ENCODE measurements at places on chromosomes 16 and 17.
A peak's percentile ranks its signal among the peaks of the same experiment; 100 is the strongest.

- no peak for DNase-seq
Measured at GRCh38 chr16:53168744-53169143, 114.0 kb downstream of the CHD9 start.

DNA sequence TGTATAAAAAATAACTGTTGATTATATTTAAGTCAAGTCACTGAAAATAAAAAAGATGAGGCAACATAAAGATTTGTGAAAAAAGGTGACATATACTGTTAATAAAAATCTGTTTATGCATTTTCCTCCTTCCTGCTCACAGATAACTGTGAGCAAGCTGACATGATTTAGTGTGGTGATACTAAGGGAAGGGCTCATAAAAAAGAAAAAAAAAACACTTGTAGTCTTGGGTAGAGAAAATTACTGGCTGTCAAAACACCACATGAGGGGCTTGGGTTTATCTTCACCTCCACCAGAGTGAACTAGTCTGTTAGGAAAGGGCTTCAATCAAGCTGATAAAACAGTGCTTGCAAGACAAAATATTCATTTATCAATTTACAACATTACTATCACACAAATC lies 247.6 kb downstream of the CNTNAP4 start:
- no peak for DNase-seq

GRCh38 chr16:49051576-49051975 lies 230.1 kb downstream of the CBLN1 start:
- DNase-seq: no peak

GRCh38 chr17:3962217-3962964 lies 1.8 kb downstream of the ATP2A3 start:
- no peak for DNase-seq

GRCh38 chr17:82230609-82231311 lies 1.9 kb downstream of the SLC16A3 start:
- DNase-seq: peak; percentile 74

- peak; percentile 4 for DNase-seq
Measured at GRCh38 chr17:50265690-50266315, 8.5 kb upstream of the TMEM92 start.

DNA sequence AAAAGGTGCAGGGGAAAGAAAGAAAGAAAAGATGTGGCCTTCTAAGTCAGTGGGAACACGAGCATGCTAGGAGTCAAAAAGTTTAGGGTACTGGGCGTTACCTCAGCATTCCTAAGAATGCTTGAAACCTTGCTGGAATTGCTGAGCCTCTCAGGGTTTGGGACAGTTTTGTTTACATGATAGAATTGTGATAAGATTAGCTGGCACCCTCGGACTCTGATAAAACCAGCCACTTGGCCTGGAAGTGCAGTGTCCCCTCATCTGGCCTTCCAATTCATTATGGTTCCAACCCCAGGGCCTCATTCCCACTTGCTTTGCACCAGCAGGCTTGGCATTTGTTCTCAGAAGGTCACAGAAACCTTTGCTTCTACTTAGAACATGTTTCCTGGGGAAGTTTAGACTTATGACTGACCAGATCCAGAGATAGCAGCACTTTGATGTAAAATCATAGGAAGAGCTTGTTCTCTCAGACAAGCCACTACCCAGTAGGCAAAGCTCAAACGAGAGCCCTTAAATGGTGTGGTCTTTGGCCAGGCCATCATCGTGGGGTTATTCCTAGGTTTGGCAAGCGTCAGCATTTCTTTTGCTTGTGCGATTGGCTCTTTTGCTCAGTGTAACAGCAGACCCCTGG lies 8.0 kb downstream of the SGF29 start:
- no peak for DNase-seq

DNA sequence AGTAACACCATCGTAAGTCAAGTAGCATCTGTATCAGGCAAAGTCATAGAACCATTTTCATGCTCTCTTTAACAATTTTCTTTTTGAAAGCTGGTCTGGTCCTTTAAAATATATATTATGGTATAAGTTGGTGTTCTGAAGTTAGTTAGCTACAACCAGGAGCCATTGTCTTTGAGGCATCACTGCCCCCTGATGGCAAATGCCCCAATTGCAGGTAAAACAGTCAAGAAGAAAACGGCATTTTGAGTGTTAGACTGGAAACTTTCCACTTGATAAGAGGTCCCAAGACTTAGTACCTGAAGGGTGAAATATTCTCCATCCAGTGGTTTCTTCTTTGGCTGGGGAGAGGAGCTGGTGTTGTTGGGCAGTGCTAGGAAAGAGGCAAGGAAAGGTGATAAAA lies 14.1 kb downstream of the TP53 start:
- DNase-seq: peak; percentile 34

DNA sequence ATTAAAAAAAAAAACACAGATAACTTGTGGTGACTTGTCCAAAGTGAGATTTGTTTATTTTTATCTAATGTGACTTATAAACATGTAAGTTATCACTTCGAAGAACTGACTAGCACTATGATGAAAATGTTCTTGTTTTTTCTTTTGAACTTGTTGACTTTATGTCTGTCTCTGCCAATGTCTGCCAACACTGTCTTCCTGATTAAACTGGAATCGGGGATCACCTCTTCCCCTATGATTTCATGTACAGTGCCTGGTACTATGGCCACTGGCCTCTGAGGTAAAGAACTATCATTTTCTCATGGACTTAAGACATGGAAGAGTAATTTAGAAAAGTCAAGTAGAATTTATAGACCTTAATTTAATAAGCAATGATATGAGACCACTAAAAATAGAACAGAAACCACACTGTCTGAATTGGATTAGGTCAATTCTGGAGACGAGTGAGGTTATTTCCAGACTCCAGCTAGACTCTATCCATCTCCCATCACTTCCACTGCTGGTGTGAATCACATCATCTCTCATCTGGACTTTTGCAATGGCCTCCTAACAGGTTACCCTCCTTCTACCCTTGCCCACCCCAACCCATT lies 8.9 kb downstream of the C17orf78 start:
- no peak for DNase-seq

GRCh38 chr17:76681222-76682137 lies 29.3 kb downstream of the MXRA7 start:
- peak; percentile 70 for DNase-seq

DNA sequence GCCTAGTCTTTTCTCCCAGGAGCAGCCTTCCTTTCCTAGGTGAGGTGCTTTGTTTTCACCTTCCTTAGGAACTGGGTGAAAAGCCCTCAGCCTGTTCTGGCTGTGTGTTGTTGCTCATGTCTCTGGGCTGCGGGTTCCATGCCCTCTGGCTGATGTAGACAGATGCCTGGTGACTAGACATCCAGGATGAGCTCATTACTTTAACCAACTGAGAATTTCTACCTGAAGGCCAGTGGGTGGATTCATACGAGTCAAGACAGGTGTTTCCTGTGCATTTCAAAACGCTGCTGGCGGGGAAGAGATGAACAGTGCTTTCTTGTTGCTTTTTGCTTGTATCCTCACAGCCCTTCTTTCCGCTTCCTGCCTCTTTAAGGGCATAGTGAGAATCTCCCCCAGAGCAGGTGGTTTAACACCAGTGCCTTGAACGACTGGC lies 22.3 kb downstream of the SAP30BP start:
- peak; percentile 55 for DNase-seq

- no peak for DNase-seq
Measured at GRCh38 chr17:64229815-64230728, 33.0 kb downstream of the TEX2 start.

DNA sequence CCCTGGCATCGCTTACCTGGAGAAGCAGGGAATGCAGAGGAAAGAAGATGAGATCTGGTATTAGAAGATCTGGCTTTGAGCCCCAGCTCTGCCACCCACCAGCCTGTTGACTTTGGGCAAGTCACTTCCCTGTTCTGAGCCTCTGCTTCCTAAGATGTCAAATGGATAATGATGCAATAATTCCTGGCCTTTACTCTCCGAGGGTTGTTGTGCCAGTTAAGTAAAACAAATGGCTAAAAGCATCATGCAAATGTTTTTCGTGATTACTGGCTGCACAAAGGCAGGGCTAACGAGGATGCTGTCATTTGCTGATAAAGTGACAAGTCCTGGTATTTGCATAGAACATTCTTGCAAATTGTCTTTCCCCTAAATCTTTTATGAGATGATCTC lies 1.3 kb upstream of the ZNF821 start:
- DNase-seq: no peak

DNA sequence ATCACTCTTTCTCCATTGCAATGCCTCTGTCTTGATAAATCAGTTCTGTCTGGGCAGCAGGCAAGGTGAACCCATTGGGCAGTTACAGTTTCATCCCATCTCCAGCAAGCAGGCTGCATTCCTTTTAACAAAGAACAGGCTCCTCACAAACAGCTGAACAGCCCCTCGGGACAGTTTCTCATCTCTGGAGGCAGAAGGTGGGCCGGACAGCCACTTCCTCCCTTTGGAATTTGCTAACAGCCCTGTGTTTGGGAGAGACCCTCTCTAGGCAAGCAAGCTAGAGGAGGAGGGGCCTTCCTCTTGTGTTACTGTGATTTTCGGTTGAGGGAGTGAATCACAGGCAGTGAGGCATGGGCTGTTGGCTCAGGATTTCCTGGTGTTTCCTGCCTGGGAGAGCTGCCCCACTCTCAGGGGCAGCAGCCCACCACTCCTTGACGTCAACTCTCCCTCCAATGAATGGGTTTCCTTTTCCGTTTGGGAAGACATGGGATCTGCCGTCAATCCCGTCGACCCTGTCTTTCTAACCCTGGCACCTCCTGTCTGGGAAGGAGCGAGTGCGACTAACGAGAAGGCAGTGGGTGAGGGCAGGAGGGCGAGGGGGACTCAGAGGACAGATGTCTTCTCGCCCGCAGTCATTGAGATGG lies 3.7 kb upstream of the PGS1 start:
- no peak for DNase-seq

DNA sequence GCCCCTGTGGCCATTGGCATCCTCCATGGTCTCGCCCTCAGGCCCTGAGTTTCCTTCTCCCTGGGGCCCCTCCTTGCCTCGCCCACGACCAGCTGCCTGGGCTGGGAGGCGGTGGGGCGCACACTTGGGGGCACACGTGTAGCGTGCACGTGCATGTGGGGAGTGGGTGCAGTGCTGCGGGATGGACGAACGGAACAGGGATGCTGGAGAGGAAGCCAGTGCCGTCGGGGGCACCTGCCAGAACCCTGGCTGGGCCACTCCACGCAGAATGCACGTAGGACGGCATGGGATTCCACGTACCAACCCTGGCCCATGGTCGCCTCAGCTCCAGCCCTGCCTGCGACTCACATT lies 80.4 kb downstream of the KLHDC4 start:
- no peak for DNase-seq

GRCh38 chr16:8863594-8864424 lies 5.0 kb downstream of the CARHSP1 start:
- no peak for DNase-seq

GRCh38 chr17:35627417-35627816 lies 40.3 kb downstream of the AP2B1 start:
- no peak for DNase-seq

- no peak for DNase-seq
Measured at GRCh38 chr17:34556384-34556783, 23.0 kb upstream of the TMEM132E start.

GRCh38 chr17:33494151-33494550 lies 201.1 kb upstream of the ASIC2 start:
- no peak for DNase-seq

GRCh38 chr16:17416461-17417311 lies 54.1 kb downstream of the XYLT1 start:
- peak; percentile 74 for DNase-seq

GRCh38 chr17:39927101-39927928 lies at the start of the genes LRRC3C and ORMDL3:
Gene LRRC3C (plus strand): TSS chr17:39927732. CDS start chr17:39941524, 13,792 bp downstream.
Gene ORMDL3 (minus strand): TSS chr17:39927601. CDS start chr17:39924203, 3,398 bp downstream.
- peak; percentile 91 for DNase-seq

DNA sequence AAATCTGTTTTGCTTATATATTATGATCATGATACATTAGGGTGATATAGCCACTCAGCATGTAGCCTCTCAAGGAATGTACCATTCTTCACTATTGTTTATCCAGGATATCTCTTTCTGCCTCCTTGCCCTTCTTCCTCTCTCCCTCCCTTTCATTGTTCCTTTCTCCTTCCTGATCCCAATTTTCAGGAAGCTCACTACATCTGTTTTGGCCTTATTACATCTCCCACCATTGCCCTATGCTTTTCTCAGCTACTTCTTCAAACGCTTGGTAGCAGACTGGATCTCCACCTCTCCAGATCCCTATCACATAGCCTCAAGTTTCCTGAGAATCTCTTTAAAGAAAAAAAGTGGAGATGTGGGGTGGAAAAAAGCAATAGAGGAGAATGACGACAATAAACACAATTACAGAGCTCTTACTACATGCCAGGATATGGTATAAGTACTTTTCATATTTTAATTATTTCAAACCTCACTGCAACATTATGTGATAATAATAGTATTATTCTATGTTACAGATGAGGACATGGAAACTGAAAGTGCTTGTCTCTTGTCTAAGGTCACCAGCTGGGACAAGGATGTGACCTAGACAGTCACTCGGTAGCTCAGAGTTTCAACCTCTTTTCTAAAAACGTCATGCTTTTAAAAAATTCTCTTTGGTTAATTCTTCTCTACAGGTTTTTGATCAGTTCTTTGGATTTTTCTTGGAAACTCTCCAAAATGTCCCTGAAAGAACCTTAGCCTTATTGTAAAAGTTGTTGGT lies 959.1 kb downstream of the CDH11 start:
- DNase-seq: no peak

GRCh38 chr17:81641825-81642489 lies 5.0 kb downstream of the TSPAN10 start:
- DNase-seq: no peak

DNA sequence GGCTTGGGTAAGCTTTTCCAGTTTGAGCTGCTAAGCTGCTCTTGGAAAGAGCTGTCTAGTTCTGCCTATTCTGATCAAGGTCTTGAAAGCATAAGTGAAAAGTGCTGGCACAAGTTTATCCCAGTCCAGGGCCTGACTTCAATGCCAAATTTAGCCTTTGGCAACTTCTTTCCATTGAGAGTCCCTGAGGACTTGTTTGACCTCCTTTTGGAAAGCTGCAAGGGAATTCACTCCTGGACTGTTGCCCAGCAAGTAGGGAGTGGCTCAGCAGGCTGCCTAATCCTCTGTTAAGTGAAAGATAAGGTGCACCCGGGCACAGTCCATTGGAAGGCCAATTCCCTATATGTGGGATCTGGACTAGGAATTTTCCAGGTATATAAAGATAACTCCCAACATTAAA lies 16.0 kb upstream of the TANC2 start:
- no peak for DNase-seq

GRCh38 chr16:60731329-60732050 lies 1304.7 kb downstream of the CDH8 start:
- no peak for DNase-seq

- DNase-seq: no peak
Measured at GRCh38 chr17:8963647-8964258, 1.8 kb downstream of the PIK3R5 start.

- no peak for DNase-seq
Measured at GRCh38 chr17:66772148-66772812, 62.6 kb upstream of the CACNG5 start.

- DNase-seq: no peak
Measured at GRCh38 chr17:43019418-43019817, 2.8 kb downstream of the VAT1 start.

GRCh38 chr17:33753452-33753851 lies 460.4 kb upstream of the ASIC2 start:
- DNase-seq: no peak

- DNase-seq: no peak
Measured at GRCh38 chr16:51062039-51062438, 89.0 kb downstream of the SALL1 start.

Data from CD4-positive, alpha-beta T cell treated with Interleukin-15 for 1 hour (primary cell).